Peyer's patch (tissue), 4 donors: ENCODE measurements at places on chromosomes 2 and 18. TPM values are rescaled to one million over a fixed set of nuclear protein-coding genes. Genes with fewer than 3 reads are reported as not detected.

- DNase-seq: no peak
Observed at GRCh38 chr18:8933714-8934284, 168.7 kb upstream of the NDUFV2 start.

- no peak for DNase-seq
Observed at GRCh38 chr2:139366681-139367080, 586.5 kb upstream of the NXPH2 start.

DNA sequence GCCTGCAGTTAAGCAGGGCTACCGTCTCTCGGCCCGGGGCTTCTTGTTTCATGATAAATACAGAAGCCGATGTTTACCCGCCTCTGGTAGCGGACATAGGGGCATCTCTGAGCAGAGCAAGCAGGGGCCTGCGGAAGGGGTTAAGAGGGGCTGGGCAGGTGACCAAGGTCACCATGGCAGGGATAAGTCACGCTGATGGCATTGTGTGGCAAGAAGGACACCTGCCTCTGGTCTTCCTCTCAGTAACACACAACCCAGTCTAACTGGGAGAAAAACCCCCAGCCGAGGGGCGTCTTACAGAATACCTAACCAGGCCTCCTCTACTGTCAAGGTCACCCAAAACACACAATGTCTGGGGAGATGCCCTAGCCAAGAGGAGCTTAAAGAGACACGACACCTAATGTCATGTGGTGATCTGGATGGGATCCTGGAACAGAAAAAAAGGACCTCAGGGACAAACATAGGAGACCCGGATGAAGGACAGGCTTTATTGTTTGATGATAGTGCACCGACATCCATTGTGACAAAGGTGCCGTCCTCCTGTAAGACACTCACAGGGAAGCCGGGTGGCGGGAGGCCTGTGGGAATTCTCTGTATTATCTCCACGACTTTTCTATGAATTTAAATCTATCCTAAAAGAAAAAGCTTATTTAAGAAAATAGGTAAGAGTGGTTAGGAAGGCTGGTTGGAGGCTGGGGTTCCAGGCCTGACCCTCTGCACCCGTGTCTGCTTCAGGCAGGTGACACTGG is 24.8 kb downstream of the SH3BP4 start:
- DNase-seq: no peak

GRCh38 chr2:30684026-30684425 is 123.2 kb downstream of the CAPN13 start:
- DNase-seq: no peak

GRCh38 chr18:59839246-59839645 is 60.5 kb upstream of the PMAIP1 start:
- DNase-seq: no peak

DNA sequence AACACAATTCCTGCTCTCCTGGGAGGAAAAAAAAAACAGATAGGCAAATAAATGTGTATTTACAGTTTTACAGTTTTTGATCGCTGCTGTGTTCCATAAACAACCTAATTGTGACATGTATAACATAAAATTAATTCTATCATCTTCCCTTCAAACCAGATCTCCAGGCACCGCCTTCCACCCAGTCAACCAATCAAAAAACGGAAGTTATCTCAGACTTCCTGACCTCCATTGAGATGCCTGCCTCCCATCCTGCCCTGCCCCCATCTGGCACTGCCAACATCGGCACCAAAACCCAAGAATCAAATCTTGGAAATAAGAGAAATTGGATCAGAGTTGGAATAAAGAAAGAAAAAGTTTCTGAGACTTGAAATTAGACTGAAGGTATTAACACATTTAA is 3.1 kb upstream of the RIOK3 start:
- no peak for DNase-seq

- no peak for DNase-seq
Observed at GRCh38 chr2:113190871-113191270, 17.1 kb downstream of the PSD4 start.

GRCh38 chr2:23691106-23691470 is 235.8 kb downstream of the ATAD2B start:
- no peak for DNase-seq

- DNase-seq: no peak
Observed at GRCh38 chr2:69449906-69450305, 12.7 kb upstream of the NFU1 start.

GRCh38 chr18:36724591-36725001 is 104.2 kb downstream of the TPGS2 start:
- no peak for DNase-seq

DNA sequence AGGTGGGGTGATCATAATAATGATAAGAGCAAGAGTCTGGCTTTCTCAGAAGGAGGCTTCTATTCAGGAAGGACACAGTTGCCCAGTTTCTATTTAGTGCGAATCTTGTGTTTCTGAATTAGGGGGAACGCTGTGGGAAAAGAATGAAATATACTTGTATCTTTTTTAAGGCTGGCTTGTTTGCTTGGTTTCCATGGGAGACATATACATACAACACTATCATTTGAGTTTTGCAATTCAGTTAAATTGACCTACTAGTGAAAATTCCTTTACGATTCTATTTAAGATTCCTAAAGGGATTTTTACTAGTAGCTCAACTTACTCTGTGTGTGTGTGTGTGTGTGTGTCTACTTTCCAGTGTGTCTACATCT is 24.7 kb upstream of the ANKRD62 start:
- DNase-seq: no peak

DNA sequence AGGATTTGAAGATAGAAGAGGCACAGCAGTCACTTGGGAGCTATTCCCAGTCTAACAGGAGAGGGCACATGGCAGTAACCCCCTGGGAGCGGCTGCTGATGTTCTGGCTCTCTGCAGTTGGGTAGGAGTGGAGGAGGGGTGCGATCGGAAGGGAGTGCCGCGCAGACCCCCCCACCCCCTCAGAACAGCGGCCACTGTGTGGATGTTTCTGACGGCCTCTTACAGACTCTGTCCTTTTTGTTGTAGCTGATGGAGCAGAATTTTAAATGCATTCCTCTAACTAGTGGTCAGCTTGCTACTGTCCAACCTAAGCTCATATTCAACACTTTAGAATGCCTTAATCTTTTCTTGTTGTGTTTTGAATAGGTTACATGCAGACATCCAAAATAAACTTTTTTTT is 127.9 kb downstream of the AGAP1 start:
- DNase-seq: no peak

- no peak for DNase-seq
Observed at GRCh38 chr2:170997893-170998597, 69.0 kb downstream of the GORASP2 start.

KCNS3 gene
- 1.6 TPM for total RNA-seq

SLC4A5 gene
- total RNA-seq: 2.6 TPM

ONECUT2 gene
- 0.09 TPM for total RNA-seq

COPS7B gene
- total RNA-seq: 33.5 TPM

NABP1 gene
- total RNA-seq: 273 TPM

ABCG5 gene
- total RNA-seq: 3.5 TPM
